A673 (cell line): ENCODE measurements at places on chromosomes 5 and 9. TPM values are rescaled to one million over a fixed set of nuclear protein-coding genes. Genes with fewer than 3 reads are reported as not detected.

DNA sequence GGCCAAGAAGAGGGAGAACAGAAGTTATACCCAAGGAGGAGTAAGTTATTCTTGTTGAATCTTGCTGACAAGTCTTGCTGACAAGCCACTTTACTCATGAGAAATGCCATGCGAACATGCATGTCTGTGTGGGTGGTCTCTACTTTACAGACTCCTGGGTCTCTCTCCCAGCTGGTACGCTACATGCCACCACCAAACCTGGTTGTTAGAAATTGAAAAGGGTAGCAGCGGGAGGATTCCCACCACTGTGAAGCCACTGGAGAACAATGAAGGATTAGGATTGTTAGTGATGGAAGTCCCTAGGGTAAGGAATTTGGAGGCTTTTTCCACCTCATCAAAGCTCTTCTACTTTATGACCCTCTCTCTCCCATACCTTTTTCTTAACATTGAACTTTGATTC lies 53.6 kb upstream of the GABRB2 start:
- H3K4me3 ChIP-seq = no peak overlapping the region
- no peak overlapping the region for H3K27ac ChIP-seq
- no peaks in the 10 kb centered on the region for H3K36me3 ChIP-seq
- no peaks in the 10 kb centered on the region for H3K27me3 ChIP-seq

GRCh38 chr9:117737721-117738226 lies 33.6 kb downstream of the TLR4 start:
- no peaks in the 10 kb centered on the region for H3K36me3 ChIP-seq
- H3K4me1 ChIP-seq = no peaks in the 10 kb centered on the region

DNA sequence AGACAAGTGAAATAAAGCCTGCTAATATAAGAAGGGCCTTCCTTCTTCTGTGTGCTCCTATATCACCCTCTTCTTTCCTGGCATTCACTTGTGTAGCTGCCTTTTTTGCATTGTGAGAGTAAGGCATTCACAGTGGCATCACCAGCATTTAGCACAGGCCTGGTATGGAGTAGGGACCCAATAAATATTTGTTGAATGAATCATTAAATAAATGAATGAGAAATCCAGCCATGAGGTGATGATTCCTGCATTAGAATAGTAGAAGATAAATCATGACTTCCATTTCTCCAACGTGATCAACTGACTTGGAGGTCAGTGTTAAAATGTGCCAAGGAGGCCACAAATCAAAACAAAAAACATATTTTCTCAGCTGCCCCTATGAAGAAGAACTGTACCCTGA lies 3.9 kb downstream of the PLPPR1 start:
- peaks cover 95% of the 10 kb centered on the region for H3K27me3 ChIP-seq
- no peaks in the 10 kb centered on the region for H3K4me1 ChIP-seq
- no peak for DNase-seq

- H3K4me3 ChIP-seq = no peak overlapping the region
- H3K36me3 ChIP-seq = no peaks in the 10 kb centered on the region
- no peak overlapping the region for H3K27ac ChIP-seq
- DNase-seq = no peak
Observed at GRCh38 chr9:982394-983230, 6.2 kb downstream of the DMRT3 start.

DNA sequence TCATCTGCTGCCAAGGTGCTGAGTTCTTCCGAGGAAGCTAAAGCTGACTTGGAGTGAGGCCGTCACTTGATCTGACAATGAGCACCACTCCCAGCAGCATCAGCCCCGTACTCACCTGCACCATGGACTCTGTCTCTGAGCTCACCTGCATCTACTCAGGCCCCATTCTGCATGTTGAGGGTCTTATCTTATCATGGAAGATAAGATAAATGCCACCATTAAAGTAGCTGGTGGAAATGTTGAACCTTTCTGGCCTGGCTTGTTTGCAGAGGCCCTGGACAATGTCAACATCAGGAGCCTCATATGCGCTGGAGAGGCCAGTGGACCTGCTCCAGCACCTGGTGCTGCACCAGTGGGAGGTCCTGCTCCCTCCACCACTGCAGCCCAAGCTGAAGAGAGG lies 35.0 kb upstream of the HMGCS1 start:
- H3K27ac ChIP-seq = no peak overlapping the region
- H3K36me3 ChIP-seq = no peaks in the 10 kb centered on the region
- H3K4me1 ChIP-seq = no peaks in the 10 kb centered on the region
- H3K27me3 ChIP-seq = no peaks in the 10 kb centered on the region
- no peak overlapping the region for H3K4me3 ChIP-seq
- no peak for DNase-seq

DNA sequence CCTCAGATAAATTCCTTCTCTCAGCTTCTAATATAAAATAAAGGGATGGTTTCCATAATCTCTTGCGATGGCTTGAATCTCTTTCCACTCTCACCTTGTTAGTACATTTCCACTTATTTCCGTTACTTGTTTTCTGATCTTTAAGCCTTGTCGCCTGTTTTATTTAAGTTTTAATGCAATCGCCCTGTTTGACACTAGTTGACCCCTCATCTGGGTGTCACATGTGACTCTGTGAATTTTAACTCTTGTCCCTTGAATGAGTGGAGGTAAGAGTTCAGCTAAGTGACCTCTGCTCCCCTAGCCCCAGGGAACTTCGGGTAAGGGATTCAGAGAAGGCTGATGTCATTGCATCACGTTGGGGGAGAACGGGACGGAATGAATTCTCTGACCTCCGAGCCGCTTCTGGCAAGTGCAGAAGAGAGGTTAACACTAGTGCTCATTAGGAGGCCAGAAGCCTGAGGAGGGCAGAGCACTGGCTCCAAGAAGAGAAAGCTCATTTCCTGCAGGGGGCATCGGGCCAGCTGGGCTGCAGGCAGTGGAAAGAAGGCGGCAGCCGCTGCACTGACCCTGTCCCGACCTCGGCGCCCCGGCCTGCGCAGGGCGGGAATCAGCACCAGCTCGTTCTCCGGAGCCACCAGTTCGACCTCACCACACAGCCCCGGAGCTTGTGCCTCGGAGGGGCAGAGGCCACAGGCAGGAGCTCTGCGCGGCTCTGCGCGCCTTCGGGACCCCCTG lies 569 bp downstream of the HINT2 start:
- H3K4me3 ChIP-seq = peak overlapping the region; percentile 75
- peaks cover 13% of the 10 kb centered on the region for H3K4me1 ChIP-seq
- peak; percentile 41 for DNase-seq
- H3K27me3 ChIP-seq = no peaks in the 10 kb centered on the region

- H3K4me3 ChIP-seq = no peak overlapping the region
- H3K4me1 ChIP-seq = no peaks in the 10 kb centered on the region
- DNase-seq = no peak
- H3K36me3 ChIP-seq = no peaks in the 10 kb centered on the region
Observed at GRCh38 chr5:129770024-129770820, 22.3 kb downstream of the MINAR2 start.

- H3K27me3 ChIP-seq = no peaks in the 10 kb centered on the region
- H3K36me3 ChIP-seq = peaks cover 11% of the 10 kb centered on the region
- no peak for DNase-seq
- no peak overlapping the region for H3K4me3 ChIP-seq
Observed at GRCh38 chr9:113973963-113974413, 97.9 kb downstream of the ZNF618 start.

DNA sequence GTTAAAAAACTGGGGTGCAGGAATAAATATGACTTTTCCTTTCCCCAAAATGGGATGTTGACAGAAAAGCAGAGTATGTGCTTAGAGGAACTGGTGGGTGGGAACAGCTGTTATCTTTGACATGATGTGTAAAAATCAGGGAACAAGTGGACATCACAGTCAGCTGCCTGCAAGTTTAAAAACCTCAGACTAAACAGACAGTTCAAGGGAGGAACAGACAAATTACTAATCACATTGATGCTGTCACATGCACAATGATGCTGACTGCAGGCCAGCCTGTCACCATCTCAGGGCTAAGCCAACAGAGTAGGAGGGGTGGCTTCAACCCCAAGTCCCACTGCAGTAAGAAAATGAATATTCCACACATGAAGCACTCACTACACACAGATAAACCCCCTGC lies 38.2 kb upstream of the UBAP2 start:
- H3K4me3 ChIP-seq = no peak overlapping the region
- H3K27ac ChIP-seq = no peak overlapping the region

DNA sequence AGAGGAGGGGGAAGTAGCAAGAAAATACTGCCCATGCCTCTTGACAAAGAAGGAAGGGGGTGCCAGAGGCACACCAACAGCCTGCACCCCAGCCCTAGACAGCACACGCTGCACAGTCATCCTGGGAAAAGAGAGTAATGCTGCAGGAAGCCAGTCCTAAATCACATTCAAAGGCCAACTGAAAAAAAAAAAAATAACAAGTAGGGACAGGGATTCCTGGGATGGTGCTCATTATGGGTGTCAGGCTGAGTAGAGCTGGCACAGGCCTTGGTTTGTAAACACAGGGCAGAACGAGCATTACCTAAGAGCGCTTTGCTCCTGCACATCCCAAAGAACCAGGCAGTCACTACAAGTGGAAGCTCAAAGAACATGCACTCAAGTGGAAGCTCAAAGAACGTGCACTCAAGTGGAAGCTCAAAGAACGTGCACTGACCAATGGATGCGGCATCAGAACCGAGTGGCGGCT lies 7.8 kb downstream of the RAPGEF1 start:
- H3K27ac ChIP-seq = no peak overlapping the region
- H3K4me1 ChIP-seq = peaks cover 50% of the 10 kb centered on the region
- H3K4me3 ChIP-seq = no peak overlapping the region
- no peaks in the 10 kb centered on the region for H3K27me3 ChIP-seq
- no peaks in the 10 kb centered on the region for H3K36me3 ChIP-seq

GRCh38 chr9:122526602-122527001 lies 491 bp downstream of the OR1N1 start:
- no peak overlapping the region for H3K4me3 ChIP-seq
- H3K36me3 ChIP-seq = no peaks in the 10 kb centered on the region
- no peaks in the 10 kb centered on the region for H3K4me1 ChIP-seq
- peaks cover 41% of the 10 kb centered on the region for H3K27me3 ChIP-seq
- no peak overlapping the region for H3K27ac ChIP-seq

GRCh38 chr5:79529110-79529509 lies 15.2 kb upstream of the HOMER1 start:
- H3K4me1 ChIP-seq = no peaks in the 10 kb centered on the region
- H3K36me3 ChIP-seq = no peaks in the 10 kb centered on the region
- no peak overlapping the region for H3K27ac ChIP-seq
- no peak for DNase-seq
- no peak overlapping the region for H3K4me3 ChIP-seq
- H3K27me3 ChIP-seq = no peaks in the 10 kb centered on the region

- peak; percentile 9 for DNase-seq
- peaks cover 28% of the 10 kb centered on the region for H3K27me3 ChIP-seq
- H3K4me1 ChIP-seq = peaks cover 5% of the 10 kb centered on the region
- H3K27ac ChIP-seq = no peak overlapping the region
- no peaks in the 10 kb centered on the region for H3K36me3 ChIP-seq
Observed at GRCh38 chr5:16427587-16427986, 38.0 kb downstream of the ZNF622 start.

DNA sequence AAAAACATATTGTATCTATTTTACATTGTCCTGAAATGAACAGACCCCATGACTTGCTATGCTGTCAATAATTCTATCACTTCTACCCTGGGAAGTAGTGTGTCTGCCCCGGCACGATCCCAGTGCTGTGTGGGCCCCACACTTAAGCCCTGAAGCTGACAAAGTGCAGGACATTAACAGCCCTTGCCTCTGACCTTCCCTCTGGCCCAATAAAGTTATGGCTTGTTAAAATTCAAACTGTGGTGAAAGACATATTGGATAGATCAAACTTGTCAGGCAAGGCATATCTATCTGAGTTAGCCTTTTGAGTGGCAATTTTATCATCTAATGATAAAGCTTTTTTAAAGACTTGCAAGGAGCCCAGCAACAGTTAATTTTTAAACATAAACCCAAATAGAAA lies 229.2 kb downstream of the SPOCK1 start:
- peaks cover 23% of the 10 kb centered on the region for H3K27me3 ChIP-seq
- DNase-seq = no peak
- H3K27ac ChIP-seq = no peak overlapping the region

DNA sequence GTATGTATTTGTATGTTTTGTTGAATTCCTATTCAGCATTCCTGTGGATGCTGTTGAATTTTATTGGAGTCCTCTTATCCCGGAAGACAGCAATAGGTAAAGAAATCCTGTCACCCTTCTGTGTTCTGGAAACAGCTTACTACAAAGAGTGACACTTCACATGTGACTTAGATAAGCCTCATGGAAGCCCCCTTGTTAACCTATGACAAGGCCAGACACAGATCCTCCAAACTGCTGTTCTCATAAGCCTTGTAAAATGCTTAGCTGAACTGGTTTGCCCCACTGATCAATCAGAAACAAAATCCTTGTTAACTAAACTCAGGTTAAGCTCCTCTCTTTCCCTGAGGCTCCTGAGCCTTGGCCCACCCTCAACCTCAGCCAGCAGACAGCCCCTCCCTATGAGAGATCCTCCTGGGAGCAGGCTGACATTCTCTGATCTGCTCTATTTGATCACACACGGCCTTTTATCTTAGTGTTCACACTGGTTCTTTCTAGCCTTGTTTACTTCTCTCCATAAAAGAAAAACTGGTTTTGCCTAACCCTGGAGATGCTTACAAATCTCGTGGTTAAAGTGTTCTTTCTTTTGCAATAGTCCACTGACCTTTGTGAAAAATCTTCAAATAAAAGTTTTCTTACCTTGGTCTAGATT lies 29.4 kb upstream of the ATP6V1G1 start:
- H3K36me3 ChIP-seq = no peaks in the 10 kb centered on the region
- no peak overlapping the region for H3K27ac ChIP-seq
- no peaks in the 10 kb centered on the region for H3K4me1 ChIP-seq

DNA sequence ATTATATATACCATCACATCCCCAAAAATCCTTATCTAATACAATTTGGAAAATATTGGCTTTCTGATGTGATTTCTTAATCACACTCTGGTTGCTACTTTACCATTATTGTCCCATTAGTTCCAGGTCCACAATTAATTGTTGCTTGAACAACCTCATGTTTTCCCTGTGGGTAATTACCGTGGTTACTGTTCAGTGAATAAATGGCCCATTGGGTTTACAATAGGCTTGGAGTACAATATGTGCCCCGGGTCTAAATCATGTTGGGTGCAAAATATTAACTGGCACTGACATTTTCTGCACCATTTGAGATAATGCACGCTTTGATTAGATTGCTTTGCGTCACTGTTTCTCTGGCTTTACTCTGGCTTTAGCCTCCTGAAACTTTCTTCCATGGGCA lies 163.7 kb downstream of the GABBR2 start:
- H3K4me1 ChIP-seq = no peaks in the 10 kb centered on the region
- DNase-seq = no peak
- no peak overlapping the region for H3K4me3 ChIP-seq
- no peaks in the 10 kb centered on the region for H3K36me3 ChIP-seq
- peaks cover 19% of the 10 kb centered on the region for H3K27me3 ChIP-seq

GRCh38 chr5:5418764-5419163 lies 3.7 kb upstream of the ICE1 start:
- no peaks in the 10 kb centered on the region for H3K27me3 ChIP-seq
- no peak for DNase-seq
- no peak overlapping the region for H3K4me3 ChIP-seq
- H3K36me3 ChIP-seq = no peaks in the 10 kb centered on the region
- H3K27ac ChIP-seq = no peak overlapping the region
- H3K4me1 ChIP-seq = peaks cover 6% of the 10 kb centered on the region

The SELENOP gene
- 1.9 and 3.1 TPM in 2 replicates for total RNA-seq

The PCDHA4 gene
- total RNA-seq = 0.39 and 0.58 TPM in 2 replicates

The REEP2 gene
- total RNA-seq = 8.4 and 14.6 TPM in 2 replicates

The ANXA2R gene
- total RNA-seq = 1.4 and 1.9 TPM in 2 replicates

The CD74 gene
- not detected in 2 replicates for total RNA-seq

The NUTM2F gene
- total RNA-seq = not detected in 2 replicates

The SPATA31A3 gene
- total RNA-seq = not detected in 2 replicates
